Activated CD4-positive, alpha-beta memory T cell treated with anti-CD3 and anti-CD28 coated beads, Interleukin-2, amount 10 ng/mL, durations not matched to agents 7 days and 5 days (primary cell): ENCODE measurements at places on chromosomes 11 and 22. TPM values are rescaled to one million over a fixed set of nuclear protein-coding genes. Genes with fewer than 3 reads are reported as not detected.

DNA sequence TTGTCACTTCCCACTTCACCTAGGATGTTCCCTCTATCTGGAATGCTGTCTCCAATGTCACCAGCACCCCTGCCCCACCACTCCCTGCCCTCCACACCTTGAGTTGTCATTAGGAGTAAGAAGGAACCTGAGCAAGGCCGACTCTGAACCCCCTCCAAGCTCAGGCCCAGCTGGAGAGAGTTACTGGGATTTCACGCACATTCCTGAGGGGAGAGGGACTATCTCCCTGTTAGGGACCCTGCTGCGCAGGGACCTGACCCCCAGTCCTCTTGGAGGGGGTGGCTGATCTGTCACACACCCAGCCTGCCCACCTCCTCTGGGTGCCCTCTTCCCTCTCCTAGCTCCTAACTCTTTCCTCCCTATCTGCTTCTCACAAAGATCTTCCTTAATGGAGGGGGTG lies 81.7 kb downstream of the NECTIN1 start:
- no peak for DNase-seq

- DNase-seq, result peak; percentile 58
Measured at GRCh38 chr11:117818041-117818873, 6.3 kb downstream of the FXYD2 start.

GRCh38 chr11:46075168-46075567 lies 46.1 kb downstream of the PHF21A start:
- no peak for DNase-seq

DNA sequence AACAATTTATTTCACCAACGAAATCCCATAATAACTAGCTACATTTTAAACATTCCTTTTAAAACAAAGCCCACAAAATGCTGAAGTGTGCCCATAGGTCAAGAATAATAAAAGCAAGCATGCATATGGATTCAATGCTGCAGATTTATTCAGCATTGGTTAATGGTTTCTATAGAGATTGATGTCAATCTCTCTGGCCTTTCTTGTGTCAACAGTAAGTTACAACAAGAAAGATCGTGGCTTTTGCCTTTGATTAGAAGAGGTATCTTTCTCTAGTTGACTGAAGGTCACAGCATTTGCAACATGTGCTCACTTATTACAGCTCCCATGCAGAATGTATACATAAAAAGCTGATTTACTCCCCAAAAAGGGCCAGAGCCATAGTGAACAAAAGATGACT lies 1.4 kb upstream of the SOX6 start:
- DNase-seq, result no peak

DNA sequence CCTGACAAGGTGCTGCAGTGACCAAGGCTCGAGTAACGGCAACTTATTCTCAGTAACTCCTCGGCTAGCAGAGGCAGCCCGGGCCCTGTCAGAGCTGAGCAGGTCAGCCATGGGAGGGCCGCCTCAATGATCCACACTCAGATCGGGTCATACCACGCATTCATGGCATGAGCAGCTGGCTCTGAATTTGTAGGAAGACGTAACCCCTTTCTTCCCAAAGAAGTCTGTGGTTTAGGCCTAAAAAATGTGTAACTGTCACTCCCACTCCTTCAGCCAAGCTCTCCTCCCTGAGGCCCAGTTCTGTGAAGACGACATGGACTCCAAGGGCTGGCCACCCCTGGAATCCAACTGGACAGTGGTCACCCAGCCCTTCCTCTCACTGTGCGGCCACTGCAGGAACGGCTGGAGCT lies 30.0 kb downstream of the PPP2R1B start:
- DNase-seq, result no peak

DNA sequence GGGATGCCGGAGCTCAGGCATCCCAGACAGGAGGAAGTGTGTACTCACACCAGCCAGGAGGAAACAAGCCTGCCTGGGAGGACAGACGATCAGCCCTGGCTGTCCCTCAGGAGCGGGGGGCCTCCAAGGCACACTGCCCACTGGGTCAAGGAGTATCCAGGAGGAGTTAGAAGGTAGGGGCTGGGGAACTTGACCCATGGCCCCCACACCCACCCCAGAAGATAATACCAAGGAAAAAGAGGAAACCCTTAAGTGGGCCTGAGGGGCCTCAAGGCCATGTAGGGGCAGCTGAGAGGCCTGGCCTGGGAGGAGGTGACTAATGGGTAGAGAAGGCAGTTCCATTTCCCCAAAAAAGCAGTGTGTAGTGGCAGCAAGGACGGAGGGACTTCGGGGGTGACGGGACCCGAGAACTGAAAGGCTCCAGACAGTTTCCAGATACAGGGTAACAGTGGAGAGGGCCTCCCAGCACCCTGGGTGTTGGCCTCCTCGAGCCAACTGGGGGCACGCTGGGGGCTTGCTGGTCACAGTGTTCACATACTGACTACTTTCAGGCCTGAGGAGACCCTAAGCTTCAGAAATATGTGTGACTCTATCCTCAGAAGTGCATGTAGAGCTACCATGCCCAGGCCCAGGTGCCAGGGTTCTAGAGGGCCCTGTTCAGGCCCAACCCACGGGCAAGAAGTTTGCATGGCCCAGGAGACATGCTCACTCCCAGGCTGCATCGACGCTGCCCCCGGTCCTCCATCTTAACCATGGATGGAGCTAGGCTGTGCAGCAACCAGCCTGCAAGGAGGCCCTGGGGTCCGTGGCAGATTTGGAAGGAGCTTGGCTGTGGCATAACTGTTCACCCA lies 75.7 kb upstream of the PITPNB start:
- DNase-seq, result no peak

DNA sequence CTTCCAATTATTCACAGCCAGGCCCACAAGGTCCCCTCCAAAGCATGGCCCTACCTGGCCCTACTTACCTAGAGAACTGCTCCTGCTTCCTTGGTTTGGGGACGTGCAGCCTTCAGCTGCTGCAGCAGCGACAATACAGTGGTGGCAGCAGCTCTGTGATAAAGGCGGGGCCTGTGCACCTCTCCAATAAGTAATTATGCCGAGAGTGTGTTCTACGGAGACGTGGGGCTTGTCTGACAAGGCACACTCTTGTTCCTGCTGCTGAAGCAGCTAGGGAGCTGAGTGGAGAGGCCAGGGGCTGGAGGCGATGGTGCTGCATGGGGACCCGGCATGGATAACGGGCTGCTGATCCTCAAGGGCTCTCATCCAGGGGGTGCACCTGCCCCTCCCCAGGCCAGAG lies 98.0 kb upstream of the THY1 start:
- DNase-seq, result no peak

- DNase-seq, result no peak
Measured at GRCh38 chr11:9276571-9276970, 11.4 kb upstream of the DENND5A start.

DNA sequence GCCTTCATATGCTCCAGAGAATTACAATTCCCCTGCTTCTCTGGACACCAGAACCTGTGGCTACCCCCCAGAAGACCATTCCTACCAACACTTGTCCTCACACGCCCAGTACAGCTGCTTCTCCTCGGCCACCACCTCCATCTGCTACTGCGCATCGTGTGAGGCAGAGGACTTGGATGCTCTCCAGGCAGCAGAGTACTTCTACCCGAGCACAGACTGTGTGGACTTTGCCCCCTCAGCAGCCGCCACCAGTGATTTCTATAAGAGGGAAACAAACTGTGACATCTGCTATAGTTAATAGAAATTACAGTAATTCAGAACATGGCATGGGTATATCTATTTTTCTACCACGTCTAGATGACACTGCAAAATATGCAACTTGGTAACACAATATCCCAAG lies 9.8 kb downstream of the POU2AF3 start:
- DNase-seq, result no peak

- no peak for DNase-seq
Measured at GRCh38 chr22:50010676-50011446, 1.7 kb downstream of the IL17REL start.

GRCh38 chr11:111104185-111104584 lies 141.3 kb upstream of the POU2AF2 start:
- DNase-seq, result no peak

DNA sequence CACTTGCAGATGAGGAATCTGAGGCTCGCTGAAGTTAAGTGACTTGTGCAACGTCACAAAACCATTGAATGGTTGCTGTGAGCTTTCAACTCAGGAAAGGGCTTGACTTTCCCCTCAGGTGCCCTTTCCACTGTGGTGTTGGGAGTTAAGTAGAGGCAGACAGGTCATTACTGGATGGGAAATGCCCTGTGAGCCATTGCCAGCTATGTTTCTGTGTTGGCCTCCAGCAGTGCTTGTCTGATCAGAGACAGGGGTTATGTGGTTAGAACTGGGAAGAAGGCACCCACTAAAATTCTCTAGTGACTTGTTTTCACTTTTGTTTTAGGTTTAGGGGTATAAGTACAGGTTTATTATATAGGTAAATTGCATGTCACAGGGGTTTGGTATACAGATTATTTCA lies 96.6 kb downstream of the FDX1 start:
- no peak for DNase-seq

DNA sequence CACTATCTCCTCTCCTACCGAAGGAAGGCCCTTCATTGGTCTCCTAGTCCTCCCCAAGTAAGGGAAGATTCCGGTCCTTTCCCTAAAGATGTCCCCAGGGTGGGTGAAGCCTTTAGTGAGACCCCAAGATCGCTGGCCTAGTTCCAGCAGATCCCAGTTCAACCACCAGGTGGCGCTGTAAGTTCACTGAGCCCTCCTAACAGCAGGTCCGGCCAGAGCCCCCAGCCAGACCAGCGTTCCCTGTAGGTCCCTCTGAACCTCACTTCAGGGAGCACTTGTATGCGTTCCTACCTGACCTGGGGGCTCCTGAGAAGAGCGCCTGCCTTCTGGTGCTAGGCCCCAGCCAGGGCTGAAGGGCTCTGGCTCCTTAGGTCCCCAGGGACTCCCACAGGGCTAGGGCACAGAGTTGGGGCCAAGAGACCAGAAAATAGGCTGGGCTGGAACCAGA lies 38.1 kb downstream of the LMO1 start:
- DNase-seq, result peak; percentile 66

DNA sequence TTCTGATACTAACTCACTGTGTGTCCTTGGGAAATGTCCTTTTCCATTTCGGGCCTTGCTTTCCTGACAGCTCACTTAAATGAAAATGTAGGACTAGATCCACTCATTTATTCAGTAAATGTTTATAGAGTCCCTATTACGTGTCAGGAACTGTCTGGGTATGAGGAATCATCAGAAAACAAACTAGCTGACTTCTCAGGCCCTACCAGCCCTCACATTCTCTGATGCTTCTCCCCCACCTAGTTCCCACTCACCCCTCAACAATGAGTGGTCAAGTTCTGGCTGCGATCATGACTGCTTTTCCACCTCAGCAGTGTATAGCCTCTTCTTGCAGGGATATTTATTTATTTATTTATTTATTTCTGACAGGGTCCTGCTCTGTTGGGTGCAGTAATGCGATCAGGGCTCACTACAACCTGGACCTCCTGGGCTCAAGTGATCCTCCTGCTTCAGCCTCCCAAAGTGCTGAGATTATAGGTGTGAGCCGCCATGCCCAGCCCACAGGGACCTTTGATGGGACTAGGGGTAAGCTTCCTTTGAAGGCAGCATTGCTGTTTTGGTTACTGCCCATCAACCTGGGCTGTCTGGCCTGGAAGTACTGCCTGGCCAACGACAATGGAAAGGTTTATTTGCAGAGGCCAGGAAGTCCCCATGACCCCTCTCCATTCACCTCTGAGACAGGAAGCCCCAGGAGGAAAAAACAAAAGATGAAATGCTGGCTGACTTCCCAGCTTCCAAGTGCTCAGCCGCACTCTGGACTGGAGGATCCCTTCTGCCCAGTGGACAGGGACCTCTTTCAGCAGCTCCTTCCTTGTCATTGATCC lies 33.1 kb upstream of the POLD3 start:
- DNase-seq, result no peak

Gene ACTN3
- total RNA-seq, result 0.35 TPM

Gene SWAP70
- total RNA-seq, result 9.1 TPM

Gene LDLRAD3
- total RNA-seq, result not detected

Gene IGF2
- total RNA-seq, result 0.76 TPM

Gene LINC01488
- not detected for total RNA-seq

Gene CCDC89
- total RNA-seq, result 1.1 TPM

Gene ZDHHC13
- total RNA-seq, result 26.7 TPM

Gene SAA1
- total RNA-seq, result not detected

Gene CHRNA10
- 1.6 TPM for total RNA-seq
